ENCODE measurements at places on chromosomes 2 and 18.

GRCh38 chr18:50967714-50968661 lies at the start of gene ELAC1:
Gene ELAC1 (plus strand): TSS chr18:50968040. CDS start chr18:50974405, 6,365 bp downstream.
- DNase-seq: peak; percentile 83

GRCh38 chr2:105313877-105314276 lies 15.7 kb downstream of the TGFBRAP1 start:
- no peak for DNase-seq

DNA sequence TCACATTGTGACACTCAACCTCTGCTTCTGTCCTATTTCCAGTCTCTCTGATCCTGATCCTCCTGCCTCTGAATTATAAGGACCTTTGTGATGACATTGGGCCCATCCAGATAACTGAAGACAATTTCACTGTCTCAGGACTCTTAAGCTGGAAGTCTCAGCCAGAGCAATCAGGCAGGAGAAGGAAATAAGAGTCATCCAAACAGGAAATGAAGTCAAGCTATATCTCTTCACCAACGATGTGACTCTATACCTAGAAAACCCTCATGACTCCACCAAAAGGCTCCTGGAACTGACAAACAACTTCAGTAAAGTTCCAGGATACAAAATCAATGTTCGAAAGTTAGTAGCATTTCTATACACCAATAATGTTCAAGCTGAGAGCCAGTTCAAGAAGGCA lies 29.3 kb upstream of the TWIST2 start:
- peak; percentile 19 for DNase-seq

GRCh38 chr18:51655327-51655698 lies 457.8 kb upstream of the MEX3C start:
- DNase-seq: no peak

GRCh38 chr2:236899146-236899545 lies 186.5 kb upstream of the COPS8 start:
- no peak for DNase-seq

DNA sequence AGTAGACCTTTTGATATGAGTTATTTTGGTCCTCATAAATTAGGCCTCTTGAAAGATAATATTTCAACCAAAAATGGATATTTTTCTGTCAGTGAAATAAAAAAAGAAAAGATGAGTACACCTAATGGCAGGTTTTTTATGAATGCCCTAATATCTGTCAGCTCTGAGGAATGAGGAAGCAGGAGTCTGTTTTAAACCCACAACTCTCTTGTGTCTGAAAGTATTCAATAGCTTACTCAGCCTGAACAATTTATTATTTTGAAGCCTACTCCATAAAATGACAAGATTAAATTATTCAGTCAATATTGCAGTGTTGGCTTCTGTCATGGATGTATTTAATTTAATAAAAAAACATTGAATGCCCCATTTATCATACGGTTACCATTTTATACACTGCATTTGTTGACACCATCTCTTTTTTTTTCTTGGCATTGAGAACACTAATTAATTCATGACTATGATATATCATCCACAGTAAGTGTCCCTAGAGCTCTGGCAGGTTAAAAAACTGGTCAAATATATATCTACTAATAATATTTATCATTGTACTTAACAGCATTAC lies 548.2 kb downstream of the CBLN2 start:
- no peak for DNase-seq

DNA sequence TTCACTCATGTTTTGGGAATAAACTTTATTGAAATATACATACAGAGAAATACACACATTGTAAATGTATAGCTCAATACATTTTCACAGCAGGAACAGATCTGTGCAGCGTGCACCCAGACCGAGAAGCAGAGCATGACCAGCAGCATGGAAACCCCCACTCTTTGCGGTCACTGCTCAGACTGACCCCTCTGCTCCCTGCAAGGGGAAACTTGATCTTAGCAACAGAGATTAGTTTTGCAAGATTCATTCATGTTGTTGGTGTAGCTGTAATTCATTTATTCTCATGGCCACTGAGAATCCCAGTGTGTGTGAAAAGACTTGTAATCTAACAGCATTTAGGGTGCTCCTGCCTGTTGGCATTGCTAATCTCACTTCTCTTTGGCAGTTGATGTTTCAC lies 35.2 kb downstream of the LPIN1 start:
- no peak for DNase-seq

- DNase-seq: no peak
Measured at GRCh38 chr2:203989521-203989920, 53.0 kb downstream of the ICOS start.

DNA sequence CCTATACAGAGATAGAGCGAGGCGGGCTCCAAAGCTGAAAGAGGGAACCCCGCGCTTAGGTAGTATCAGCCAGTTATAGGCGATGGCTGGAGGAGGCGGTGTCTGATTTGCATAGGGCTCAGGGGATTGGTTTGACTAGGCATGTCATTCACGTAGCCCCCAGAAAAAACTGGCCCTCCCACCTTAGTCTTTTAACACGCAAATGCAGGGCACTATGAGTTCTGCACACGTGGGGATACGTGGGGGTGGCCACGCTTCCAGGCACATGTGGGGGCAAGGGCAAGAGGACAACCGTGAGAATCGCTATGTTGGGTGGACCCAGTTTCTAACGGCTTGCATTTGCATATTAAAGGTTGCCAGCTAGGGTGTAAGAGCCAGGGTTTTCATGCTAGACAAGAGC lies 56.7 kb upstream of the MSTN start:
- no peak for DNase-seq

DNA sequence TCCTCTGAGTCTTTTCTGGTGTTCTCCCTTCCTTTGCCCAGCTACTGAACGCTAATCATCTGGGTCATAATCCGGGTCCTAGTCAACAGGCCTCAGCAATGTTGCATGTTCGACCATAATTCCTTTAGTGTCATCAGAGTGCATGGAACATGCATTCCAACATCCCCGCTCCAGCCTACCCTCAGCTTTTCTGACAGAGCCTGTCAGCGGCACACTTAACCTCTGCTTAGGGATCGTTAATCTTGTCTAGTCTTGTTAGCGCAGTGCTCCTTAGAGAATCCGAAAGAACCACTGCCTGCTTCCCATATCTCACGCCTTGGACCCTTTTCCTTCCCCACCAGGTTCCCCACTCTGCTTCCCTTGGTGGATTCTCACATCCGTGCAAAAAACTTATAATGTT lies 767.9 kb upstream of the ID2 start:
- no peak for DNase-seq

DNA sequence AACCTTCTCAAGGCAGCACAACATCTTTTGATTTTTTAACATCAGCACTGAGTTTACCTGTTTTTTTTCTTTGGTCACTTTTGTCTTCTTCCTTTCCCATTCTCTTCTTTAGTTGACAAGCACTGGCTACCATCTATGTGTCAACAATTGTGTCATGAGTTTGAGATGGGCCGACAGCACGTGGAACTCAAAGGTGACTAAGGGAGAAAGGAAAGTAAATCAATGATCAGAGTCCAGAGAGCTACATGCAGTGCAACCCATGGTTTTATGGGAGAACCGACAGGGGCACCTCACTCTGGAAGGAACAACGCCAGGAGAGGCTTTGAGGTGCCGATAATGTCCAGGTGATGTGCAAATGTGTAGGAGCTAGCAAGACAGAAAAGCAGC lies 755.5 kb downstream of the RNF144A start:
- no peak for DNase-seq

GRCh38 chr2:5322396-5322795 lies 369.8 kb upstream of the SOX11 start:
- DNase-seq: no peak

DNA sequence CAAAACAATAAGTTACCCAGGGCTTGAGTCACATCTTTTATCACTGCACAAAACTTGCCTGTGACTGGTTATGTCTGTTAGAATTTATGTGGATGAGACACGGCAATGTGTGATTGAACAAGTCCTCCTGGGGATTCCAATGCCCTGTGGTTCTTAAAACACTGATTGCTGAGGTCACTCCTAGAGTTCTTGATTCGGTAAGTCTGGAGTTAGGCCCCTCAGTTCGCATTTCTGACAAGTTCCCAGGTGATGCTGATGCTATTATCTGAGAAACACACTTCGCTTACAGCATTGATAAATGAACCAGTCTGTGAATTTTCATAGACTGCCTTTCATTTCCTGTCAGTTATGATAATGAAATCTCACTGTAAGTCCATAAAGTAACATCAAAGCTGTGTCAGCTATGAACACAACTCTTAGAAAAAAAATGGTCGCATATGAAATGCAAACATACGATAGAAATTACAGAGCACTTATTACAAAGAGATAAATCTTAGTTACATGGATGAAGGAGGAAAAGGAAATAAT lies 214.0 kb downstream of the DLGAP1 start:
- no peak for DNase-seq

GRCh38 chr2:135530313-135531230 lies at the start of gene ZRANB3:
Gene ZRANB3 (minus strand): TSS chr2:135531218.
- peak; percentile 98 for DNase-seq

- DNase-seq: no peak
Measured at GRCh38 chr2:64609942-64610281, 43.8 kb downstream of the SERTAD2 start.

DNA sequence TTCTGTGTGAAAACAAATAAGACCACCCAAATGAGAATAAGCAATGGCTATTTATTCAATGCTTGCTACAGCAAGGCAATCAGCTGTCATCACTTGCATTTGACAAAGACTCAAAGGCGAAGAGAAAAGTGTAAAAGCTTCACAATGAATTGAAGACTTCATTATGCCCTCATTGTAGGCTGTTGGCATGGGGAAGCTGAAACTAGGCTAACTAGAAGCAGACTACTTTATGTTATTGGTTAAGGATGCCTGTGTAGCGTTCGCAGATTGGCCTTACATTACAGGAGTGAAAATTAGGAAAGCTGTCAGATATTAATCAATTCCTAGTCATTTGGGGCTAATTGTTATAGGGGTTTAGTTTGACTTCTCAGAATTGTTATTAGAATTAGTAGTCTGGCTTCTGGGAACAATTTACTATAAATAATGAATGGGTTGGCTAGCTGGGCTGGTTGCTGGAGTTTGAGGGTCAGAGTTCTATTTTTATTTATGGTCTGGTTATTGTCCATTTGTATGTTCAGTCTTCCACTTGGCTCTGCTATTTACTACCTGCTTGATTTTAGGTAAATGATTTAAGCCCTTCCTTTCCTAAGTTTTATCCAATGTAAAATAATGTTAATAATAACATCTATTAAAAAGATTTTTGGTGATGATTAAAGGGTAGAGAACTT lies 437.2 kb upstream of the SYT4 start:
- DNase-seq: no peak

DNA sequence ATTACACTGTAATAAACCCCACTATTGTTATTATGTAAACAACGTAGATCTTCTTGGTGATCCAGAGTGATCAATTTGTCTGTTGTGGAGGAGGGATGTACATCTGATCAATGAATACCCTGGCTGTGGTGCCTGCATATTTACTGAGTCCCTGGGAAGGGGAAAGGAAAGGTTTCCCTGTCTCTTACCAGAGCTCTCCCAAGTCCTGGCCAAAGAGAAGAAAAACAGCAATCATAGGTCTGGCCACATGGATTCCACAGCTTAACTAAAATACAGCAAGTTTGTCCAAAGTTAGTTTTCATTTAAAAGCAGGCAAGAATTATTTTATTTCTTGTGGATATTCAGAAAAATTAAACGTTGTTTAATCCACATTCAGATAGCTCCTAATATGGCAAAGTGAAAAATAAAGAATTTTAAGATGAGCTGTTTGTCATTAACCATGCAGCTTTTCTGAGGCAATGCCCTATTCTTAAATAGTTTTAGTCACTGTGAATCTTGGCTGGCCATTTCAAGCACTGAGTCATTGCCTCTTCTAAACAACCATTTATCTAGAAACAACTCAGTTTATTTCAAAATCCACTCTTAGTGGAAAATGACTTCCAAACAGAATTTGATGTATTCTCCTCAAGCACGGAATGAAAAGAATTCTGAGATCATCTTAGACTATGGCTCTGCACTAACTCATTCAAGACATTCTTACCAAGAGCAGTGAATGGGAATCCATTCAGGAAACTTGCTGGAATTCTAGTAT lies 1004.4 kb upstream of the CDH2 start:
- DNase-seq: peak; percentile 12

GRCh38 chr2:220676695-220677094 lies 895.4 kb downstream of the EPHA4 start:
- DNase-seq: no peak

- DNase-seq: no peak
Measured at GRCh38 chr2:226971770-226972169, 135.9 kb downstream of the RHBDD1 start.

DNA sequence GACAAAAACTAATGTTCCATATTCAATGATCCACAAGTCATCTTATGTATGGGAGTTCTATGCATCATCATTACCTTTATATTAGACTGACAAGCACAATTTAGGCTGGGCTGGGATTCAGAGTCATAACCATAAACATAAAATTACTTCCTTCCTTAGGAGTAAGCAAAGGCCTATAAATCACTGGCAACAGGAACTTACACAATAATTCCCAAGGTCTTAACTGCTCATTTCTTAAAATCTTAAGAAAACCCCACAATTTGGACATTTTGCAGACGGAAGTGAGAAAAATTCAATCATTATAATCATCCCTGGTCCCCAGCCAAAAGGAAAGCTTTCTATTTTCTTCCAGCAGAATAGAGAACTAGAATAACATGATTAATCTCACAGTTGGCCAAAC lies 232.3 kb downstream of the DYM start:
- DNase-seq: no peak

DNA sequence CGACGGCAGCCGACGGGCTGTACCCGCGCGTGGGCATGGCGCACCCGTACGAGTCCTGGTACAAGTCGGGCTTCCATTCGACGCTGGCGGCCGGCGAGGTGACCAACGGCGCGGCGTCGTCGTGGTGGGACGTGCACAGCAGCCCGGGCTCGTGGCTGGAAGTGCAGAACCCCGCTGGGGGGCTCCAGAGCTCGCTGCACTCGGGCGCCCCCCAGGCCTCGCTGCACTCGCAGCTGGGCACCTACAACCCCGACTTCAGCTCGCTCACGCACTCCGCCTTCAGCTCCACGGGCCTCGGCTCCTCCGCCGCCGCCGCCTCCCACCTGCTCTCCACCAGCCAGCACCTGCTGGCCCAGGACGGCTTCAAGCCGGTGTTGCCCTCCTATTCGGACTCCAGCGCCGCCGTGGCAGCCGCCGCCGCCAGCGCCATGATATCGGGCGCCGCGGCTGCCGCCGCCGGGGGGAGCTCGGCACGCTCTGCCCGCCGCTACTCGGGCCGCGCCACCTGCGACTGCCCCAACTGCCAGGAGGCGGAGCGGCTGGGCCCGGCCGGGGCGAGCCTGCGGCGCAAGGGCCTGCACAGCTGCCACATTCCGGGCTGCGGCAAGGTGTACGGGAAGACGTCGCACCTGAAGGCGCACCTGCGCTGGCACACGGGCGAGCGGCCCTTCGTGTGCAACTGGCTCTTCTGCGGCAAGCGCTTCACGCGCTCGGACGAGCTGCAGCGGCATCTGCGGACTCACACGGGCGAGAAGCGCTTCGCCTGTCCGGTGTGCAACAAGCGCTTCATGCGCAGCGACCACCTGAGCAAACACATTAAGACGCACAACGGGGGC lies 2.0 kb downstream of the SP9 start:
- DNase-seq: no peak

DNA sequence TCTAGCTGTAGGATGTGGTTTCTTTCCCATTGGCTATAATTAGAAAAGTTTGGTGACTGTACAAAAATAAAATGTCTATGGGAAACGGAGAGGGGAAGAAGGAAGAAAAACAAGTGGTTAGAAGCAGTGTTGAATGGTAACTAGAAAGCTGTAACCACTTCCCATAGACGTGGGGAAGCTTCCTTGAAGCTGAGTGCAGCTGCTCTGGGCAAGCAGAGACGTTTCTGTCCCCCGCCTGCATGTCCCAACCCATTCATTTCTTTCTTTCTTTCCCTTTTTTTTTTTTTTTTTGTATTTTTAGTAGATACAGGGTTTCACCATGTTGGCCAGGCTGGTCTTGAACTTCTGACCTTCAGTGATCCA lies 367.8 kb upstream of the HS6ST1 start:
- DNase-seq: no peak

Data from RKO (cell line).